ENCODE measurements at places on chromosomes 7 and 10.

GRCh38 chr10:96672481-96673175 is 47.7 kb downstream of the PIK3AP1 start:
- no peak for DNase-seq

DNA sequence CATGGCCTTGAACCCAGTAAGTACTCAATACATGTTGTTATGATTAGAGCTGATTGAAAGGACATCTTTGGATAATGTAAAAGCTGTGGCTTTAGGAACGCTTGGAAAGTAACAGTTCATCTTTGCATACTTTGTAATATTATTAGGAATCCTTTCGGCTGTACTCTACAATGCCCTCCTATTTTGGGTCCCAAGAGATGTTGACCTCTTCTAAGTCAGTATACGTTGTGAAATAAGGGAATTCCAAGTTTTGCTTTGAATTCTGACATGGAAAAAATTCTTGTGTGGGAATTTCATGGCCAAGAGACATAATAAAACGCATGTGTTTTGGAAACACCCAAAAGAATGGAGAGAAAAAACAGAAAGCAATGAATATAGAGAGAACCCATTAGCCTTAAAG is 7.7 kb downstream of the AGR3 start:
- no peak for DNase-seq

DNA sequence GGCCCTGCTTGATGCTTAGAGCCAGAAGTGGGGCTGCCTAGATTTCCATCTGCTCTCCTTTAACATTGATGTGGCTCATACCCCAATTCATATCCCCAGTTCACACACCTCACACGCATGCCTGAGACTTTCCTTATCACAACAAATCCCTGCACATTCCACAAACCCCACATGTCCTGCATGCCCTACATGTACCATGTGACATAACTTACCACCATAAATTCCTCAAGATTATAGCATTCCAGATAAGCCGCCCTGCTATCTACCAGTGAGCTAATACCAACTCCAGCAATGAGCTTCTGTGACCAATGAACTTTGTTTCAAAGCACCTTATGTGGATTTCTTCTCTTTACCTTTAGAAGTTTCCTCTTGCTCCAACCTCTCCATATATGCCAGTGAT is 104.7 kb upstream of the RAB11FIP2 start:
- no peak for DNase-seq

DNA sequence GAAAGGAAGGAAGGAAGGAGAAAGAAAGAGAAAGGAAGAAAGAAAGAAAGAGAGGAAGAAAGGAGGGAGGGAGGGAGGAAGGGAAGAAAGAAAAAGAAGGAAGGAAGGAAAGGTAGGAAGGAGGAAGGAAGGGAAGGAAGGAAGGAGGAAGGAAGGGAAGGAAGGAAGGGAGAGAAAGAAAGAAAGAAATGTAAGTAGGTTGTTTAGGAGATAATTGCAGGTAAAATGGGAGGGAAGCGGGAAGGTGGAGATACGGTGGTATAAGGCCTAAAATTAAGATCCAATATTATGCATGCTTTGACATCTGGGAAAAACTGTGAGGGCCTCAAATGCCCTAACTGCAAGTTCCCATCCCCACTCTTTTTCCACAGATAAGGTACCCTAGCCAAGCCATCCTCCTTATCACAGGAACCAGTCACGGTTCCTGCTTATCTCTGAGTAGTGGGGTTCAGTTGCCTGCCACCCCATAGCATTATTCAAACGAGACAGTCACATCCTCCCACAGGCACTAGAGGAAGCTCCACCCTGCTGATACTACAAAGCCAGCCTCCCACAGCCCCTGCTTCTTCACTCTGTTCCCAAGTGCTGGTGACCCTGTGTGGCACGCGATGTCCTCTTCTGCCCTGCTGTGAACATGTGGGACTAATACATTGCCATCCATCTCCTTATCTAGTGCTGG is 28.7 kb downstream of the ST8SIA6 start:
- DNase-seq: peak; percentile 55

- no peak for DNase-seq
Observed at GRCh38 chr7:100763556-100764140, 30.3 kb downstream of the ZAN start.

GRCh38 chr10:4763960-4764428 is 62.0 kb upstream of the AKR1E2 start:
- DNase-seq: no peak

DNA sequence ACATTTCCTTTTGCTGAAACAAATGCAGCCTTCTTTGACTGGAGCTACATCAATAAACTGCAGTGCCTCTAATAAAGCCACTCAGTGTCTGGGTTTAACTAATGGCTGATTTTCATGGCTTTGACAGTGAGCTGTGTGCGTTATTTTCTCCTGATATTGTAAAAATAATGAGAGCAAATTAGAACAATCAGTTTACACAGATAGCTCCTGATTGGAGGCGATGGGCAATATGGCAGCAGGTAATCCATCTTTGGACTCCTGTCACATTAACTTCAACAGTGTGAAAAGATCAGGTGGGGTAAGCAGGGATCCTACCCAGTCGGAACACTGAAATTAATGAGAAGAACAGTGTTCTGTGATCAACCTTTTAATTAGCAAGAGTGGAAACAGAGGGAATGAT is 100.7 kb downstream of the POLL start:
- no peak for DNase-seq

GRCh38 chr7:36285276-36285675 is 104.4 kb upstream of the ANLN start:
- DNase-seq: no peak

- no peak for DNase-seq
Observed at GRCh38 chr7:26051021-26051420, 101.0 kb upstream of the NFE2L3 start.

DNA sequence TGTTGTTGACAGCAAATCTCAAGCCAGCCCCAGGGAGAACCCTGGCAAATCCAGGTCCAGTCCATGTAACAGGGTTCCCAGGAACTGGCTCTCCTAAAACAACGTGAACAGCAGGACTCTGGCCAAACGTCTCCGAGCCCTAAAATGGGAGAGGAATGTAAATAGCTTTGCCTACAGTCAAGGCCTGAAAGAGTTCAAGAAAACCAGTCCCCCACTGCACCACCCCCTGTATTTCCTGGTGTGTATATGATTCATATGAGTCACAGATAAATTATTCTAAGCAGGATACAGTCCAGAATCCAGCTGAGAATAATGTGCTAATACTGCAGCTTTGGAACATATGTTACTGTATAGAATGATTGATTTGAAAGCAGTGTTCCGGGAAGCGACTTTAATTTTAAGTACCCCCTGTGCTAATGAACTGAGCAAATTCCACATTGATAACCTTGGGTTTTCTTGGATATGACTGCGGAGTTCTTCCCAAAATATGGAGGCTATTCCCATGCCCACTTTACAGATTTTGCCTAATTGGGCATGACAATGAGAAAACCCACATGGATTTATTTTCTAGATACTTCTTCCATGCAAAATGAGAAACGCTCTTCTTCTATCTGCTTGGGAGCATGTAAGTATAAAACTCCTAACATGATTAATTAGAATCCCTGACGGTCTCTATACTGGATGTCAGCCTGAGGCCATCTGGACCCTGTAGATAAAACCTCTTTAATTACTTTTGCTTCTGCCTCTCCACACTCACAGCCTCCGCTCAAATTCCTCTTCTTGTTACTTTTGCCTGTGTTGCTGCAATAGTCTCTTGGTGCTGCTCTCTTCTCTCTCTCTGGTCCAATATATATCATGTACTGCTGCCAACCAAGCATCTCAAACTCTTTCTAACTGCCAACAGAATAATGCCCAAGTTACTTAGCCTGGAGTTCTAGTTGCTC is 50.2 kb downstream of the LAMB4 start:
- DNase-seq: no peak

DNA sequence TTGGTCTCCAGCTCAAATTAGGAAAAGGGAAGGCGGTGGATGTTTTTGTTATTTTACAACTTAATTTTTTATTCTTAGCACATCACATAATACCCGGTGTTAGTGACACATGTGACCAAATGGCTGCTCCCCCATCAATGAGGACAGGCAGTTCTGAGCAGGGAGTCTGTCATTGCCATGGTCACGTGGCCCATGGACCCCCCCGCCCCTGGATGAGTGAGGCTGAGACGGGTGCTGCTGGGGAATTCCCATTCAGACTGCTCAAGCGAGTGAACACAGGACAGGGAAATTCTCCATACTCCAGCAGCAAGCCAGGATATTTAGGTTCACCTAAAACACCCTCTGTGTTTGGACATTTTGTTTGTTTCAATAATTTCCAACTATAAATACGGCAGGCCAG is 34.7 kb upstream of the SLC35B4 start:
- no peak for DNase-seq

GRCh38 chr7:34584526-34584925 is 73.5 kb upstream of the NPSR1 start:
- no peak for DNase-seq

DNA sequence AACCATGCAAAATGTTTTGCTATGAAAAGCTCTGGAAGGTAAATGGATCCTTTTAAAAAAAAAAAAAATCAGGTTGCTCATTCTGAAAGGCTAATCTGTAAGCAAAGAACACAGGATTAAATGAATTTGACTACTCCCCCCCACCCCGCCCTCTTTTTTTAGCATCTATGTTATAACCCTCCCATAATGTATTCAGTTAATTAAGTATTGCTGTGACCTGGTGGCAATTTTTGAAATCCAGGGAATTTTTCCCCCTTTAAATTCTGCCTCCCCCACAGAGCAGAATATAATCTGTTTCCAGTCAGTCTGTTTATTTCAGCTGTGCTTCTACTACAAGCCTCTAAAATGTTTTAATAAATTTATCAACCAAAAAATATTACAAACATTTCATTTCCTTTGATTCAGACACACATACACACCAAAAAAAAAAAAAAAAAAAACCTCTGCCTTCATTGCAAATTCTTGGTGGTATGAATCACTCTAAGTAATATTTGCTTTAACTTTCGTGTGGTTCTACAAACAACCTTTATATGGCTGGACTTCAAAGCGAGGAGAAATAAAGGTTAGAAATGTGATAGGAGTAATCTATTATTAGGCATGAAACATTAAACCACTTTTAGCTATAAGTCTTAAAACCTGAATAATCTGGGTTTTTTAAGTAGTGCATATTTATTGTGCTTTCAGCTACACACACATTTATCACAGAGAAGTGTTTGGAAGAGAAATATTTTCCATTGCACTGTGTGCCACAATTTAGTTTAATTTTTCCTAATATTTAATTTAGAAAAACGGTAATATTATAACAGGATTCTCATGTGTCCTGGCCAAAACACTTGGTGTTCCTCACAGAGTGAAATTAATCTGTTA is 64.4 kb upstream of the ARID5B start:
- no peak for DNase-seq

DNA sequence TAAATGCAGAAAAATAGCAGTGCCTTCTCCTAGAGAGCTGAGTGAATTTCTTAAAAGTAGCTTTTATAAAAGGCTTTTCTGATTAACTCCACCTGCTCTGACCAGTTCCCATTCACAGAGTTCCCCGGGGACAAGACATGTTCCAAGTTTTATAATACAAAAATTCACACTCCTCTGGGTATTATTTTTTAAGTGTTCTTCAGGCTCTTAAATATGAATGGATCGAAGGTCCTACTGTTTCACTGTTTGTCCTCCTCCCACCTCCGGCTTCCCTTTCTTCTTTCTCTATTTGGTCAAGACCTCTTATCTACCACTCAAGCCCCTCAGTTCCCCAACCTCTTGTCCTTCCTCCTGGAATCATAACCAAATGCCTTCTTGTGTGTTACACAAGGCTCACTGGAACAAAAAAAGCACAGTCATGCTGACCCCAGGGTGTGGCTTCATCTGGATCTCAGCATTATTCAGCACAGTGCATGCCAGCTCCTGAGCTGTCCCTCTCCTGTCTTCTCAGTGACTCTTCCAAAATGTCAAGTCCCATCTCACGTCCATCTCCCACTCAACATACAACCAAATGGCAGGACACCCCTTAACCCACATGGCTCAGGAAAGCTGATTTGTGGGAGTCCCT is 222.4 kb downstream of the SORCS1 start:
- DNase-seq: no peak

GRCh38 chr10:85916286-85916685 is 450.3 kb downstream of the GRID1 start:
- DNase-seq: no peak

GRCh38 chr10:73910764-73911552 is at the start of gene PLAU:
PLAU (plus strand) TSS chr10:73911132; CDS start chr10:73911556, 424 bp downstream.
- peak; percentile 56 for DNase-seq

GRCh38 chr10:73998623-73998928 is 660 bp downstream of the VCL start:
- DNase-seq: no peak

GRCh38 chr7:93949423-93949822 is 27.9 kb downstream of the GNG11 start:
- no peak for DNase-seq

DNA sequence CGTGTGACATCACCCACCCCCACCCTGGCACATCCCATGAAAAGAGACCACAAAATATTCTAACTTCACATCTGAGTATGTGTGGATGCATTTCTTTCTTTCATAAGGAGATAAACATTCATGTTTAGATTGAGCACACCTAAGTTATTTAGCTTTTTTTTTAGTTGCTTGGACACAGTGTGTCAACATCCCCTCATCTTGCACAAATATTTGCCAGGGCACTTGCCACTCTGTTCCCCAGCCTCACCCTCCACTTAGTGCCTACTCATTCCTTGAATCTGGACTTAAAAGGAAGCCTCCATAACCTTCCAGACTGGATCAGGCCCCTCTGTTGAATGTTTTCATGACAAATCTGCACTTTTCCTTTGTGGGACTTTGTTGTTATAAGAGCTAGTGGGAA is 338.9 kb upstream of the IGFBP3 start:
- DNase-seq: no peak

- DNase-seq: no peak
Observed at GRCh38 chr10:16941870-16942269, 124.6 kb upstream of the RSU1 start.
